ENCODE measurements at places on chromosomes 16 and 17.
A peak's percentile ranks its signal among the peaks of the same experiment; 100 is the strongest.

DNA sequence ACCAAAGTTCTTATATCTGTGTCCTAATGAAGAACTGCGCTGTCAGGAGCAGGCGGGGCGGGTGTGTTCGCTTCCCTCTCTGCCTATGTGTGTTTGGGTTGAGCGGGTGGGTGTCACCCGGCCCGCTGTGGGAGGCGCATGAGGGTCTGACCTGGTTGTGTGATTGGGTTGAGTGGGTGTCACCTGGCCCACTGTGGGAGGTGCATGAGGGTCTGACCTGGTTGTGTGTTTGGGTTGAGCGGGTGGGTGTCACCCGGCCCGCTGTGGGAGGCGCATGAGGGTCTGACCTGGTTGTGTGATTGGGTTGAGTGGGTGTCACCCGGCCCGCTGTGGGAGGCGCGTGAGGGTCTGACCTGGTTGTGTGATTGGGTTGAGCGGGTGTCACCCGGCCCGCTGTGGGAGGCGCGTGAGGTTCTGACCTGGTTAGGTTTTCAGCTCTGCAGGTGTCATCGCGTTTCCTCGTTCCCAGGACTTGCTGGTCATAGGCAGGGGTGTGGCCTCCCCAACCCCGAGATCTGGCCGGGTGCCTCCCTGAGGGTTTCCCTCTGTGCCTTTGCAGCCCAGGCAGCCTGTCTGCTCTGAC is 69.6 kb upstream of the ZNF750 start:
- H3K27me3 ChIP-seq: no peaks in the 10 kb centered on the region
- H3K4me3 ChIP-seq: no peak overlapping the region
- H3K4me1 ChIP-seq: no peaks in the 10 kb centered on the region
- no peak overlapping the region for H3K27ac ChIP-seq
- DNase-seq: no peak

- H3K36me3 ChIP-seq: no peaks in the 10 kb centered on the region
- no peaks in the 10 kb centered on the region for H3K4me1 ChIP-seq
- H3K4me3 ChIP-seq: no peak overlapping the region
- H3K27ac ChIP-seq: no peak overlapping the region
- DNase-seq: no peak
Observed at GRCh38 chr17:83195330-83196023, 116.1 kb downstream of the METRNL start.

DNA sequence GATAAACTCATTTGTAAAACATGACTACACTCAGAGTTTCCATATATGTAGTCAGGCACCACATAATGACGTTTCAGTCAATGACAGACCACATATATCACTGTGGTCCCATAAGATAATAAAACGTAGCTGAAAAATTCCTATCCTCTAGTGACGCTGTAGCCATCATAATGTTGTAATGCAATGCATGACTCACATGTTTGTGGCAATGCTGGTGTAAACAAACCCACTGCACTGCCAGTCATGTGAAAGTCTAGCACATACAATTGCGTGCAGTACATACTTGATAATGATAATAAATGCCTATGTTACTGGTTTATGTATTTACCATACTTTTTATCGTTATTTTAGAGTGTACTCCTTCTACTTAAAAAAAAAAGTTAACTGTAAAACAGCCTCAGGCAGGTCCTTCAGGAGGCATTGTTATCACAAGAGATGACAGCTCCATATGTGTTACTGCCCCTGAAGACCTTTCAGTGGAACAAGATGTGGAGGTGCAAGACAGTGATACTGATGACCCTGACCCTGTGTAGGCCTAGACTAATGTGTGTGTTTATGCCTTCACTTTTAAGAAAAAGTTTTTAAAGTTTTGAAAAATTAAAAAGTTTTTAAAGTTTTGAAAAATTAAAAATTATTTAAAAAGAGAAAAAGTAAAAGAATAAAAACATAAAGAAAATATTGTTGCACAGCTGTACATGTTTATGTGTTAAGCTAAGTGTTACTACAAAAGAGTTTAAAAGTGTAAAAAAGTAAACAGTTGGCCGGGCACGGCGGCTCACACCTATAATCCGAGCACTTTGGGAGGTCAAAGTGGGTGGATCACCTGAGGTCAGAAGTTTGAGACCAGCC is 9.0 kb downstream of the STAT5B start:
- peak; percentile 69 for DNase-seq
- peaks cover 17% of the 10 kb centered on the region for H3K4me1 ChIP-seq
- H3K4me3 ChIP-seq: no peak overlapping the region
- H3K27me3 ChIP-seq: no peaks in the 10 kb centered on the region
- H3K27ac ChIP-seq: peak overlapping the region; percentile 27

GRCh38 chr16:75340741-75341491 is 89.5 kb upstream of the BCAR1 start:
- H3K36me3 ChIP-seq: no peaks in the 10 kb centered on the region
- peaks cover 29% of the 10 kb centered on the region for H3K4me1 ChIP-seq
- no peaks in the 10 kb centered on the region for H3K27me3 ChIP-seq
- no peak overlapping the region for H3K4me3 ChIP-seq
- no peak for DNase-seq

- H3K4me3 ChIP-seq: no peak overlapping the region
- H3K4me1 ChIP-seq: peaks cover 46% of the 10 kb centered on the region
- no peaks in the 10 kb centered on the region for H3K36me3 ChIP-seq
- H3K27ac ChIP-seq: no peak overlapping the region
Observed at GRCh38 chr16:85605912-85606841, 6.9 kb upstream of the GSE1 start.

DNA sequence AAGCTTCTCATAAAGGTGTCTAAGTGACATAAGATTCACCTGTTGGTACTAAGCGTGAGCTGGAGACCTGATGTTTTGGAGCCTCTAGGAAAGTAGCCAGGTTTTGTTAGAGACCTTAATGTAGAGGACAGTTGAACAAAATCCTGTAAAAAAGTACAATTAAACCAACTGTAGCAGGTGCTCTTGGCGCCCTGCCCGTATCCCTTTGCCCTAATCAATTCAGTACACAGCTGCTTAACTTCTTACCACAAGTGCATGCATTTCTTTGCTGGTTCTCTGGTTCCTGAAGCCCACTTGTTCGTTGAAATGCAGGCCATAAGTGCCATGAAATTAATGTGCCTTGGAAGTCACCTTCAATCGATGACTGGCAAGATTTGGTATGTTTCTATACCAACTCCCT is 24.4 kb downstream of the GLP2R start:
- H3K4me1 ChIP-seq: no peaks in the 10 kb centered on the region
- DNase-seq: no peak
- no peaks in the 10 kb centered on the region for H3K36me3 ChIP-seq
- H3K27me3 ChIP-seq: no peaks in the 10 kb centered on the region

DNA sequence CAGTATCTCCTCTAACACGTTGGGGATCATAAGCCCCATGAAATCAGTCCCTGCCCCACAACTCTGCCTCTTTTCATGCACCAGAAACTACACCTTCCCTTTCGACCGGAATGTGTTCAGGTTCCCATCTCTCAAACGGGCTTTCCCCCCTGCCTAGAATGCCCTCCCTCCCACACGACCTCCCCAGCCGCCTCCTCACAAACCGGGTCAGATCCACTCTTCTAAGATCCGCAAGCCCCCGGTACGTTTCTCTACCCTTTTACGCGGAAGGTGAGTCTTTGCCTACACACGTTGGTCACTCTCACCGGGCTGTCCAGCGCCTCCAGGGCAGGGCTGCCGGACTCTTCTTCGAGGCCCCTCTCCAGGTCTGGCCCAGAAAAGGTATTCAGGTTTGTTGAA is 708 bp downstream of the DHX33 start:
- no peaks in the 10 kb centered on the region for H3K27me3 ChIP-seq
- H3K27ac ChIP-seq: peak overlapping the region; percentile 16
- H3K4me1 ChIP-seq: peaks cover 21% of the 10 kb centered on the region
- no peak for DNase-seq
- H3K36me3 ChIP-seq: no peaks in the 10 kb centered on the region
- H3K4me3 ChIP-seq: peak overlapping the region; percentile 85

GRCh38 chr17:2395258-2396181 is 5.3 kb downstream of the MNT start:
- no peak overlapping the region for H3K4me3 ChIP-seq
- H3K36me3 ChIP-seq: no peaks in the 10 kb centered on the region
- H3K27me3 ChIP-seq: no peaks in the 10 kb centered on the region
- peaks cover 71% of the 10 kb centered on the region for H3K4me1 ChIP-seq

- DNase-seq: no peak
- H3K36me3 ChIP-seq: no peaks in the 10 kb centered on the region
- H3K4me3 ChIP-seq: no peak overlapping the region
- no peaks in the 10 kb centered on the region for H3K27me3 ChIP-seq
- no peak overlapping the region for H3K27ac ChIP-seq
Observed at GRCh38 chr16:24013864-24014645, 178.3 kb downstream of the PRKCB start.

DNA sequence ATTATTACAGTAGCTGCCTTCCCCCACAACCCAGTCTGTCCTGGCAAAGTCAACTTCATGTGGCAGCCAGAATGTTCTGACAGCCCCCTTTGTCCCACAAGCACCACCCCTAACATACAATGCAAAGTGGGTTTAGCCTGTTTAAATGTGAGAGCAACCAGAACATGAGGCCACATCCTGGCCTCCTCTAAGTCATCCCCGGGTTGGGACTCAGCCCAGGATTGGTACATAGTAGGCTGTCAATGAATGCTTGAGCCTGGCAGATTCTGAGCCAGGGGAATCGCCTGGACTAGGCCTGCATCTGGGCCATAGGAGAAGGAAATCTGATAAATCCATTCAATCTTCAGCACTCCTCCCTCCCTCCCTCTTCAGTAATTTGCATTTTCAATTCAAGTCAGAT is 4.3 kb upstream of the ITGA3 start:
- no peaks in the 10 kb centered on the region for H3K36me3 ChIP-seq
- no peak overlapping the region for H3K4me3 ChIP-seq
- no peaks in the 10 kb centered on the region for H3K27me3 ChIP-seq
- peaks cover 13% of the 10 kb centered on the region for H3K4me1 ChIP-seq
- no peak for DNase-seq

DNA sequence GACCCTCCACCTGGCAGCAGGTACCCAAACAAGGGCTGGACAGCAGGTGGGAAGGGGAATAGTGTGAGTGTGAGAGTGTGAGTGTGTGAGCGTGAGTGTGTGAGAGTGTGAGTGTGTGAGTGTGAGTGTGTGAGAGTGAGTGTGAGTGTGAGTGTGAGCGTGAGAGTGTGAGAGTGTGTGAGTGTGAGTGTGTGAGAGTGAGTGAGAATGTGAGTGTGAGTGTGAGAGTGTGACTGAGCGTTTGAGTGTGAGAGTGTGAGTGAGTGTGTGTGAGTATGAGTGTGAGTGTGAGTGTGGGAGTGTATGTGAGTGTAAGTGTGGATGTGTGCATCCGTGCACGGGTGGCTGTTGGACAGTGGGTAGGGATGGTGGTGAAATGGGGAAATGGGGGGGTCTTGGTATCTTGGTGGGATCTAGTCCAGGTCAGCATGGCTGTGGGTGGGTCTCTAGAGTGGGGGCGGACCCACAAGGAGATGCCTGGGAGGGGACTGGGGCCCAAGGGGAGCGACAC is 408 bp downstream of the ADGRG1 start:
- H3K4me3 ChIP-seq: no peak overlapping the region
- H3K4me1 ChIP-seq: peaks cover 14% of the 10 kb centered on the region
- no peaks in the 10 kb centered on the region for H3K36me3 ChIP-seq
- no peaks in the 10 kb centered on the region for H3K27me3 ChIP-seq
- DNase-seq: no peak
- peak overlapping the region; percentile 72 for H3K27ac ChIP-seq

DNA sequence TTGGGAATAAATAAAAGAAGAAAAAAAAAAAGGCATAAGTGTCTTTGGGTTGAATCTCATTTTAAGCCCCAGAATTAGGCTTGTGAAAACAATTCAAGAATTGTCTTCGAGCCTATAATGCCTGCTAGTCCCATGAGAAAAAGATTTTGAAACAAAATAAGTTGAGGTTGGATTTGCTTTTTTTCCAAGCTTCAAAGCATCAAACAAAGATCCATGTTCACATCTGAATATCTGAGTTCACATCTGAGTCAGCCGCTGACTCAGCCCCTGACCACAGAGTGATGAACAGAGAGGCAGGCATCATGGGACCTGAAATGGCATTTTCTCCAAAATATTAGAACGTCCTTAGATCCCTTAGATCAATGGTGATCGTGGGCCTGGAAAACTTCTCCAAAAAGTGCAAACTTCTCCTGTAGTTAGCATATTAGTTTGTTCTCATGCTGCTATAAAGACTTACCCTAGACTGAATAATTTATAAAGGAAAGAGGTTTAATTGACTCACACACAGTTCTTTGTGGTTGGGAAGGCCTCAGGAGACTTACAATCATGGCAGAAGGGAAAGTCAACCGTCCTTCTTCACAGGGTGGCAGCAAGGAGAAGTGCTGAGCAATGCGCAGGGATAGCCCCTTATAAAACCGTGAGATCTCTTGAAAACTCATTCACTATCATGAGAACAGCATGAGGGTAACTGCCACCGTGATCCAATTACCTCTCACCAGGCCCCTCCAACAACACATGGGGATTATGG is 294.6 kb upstream of the HSBP1 start:
- H3K27me3 ChIP-seq: no peaks in the 10 kb centered on the region
- H3K4me1 ChIP-seq: no peaks in the 10 kb centered on the region
- H3K27ac ChIP-seq: no peak overlapping the region
- no peak for DNase-seq
- no peaks in the 10 kb centered on the region for H3K36me3 ChIP-seq
- no peak overlapping the region for H3K4me3 ChIP-seq

DNA sequence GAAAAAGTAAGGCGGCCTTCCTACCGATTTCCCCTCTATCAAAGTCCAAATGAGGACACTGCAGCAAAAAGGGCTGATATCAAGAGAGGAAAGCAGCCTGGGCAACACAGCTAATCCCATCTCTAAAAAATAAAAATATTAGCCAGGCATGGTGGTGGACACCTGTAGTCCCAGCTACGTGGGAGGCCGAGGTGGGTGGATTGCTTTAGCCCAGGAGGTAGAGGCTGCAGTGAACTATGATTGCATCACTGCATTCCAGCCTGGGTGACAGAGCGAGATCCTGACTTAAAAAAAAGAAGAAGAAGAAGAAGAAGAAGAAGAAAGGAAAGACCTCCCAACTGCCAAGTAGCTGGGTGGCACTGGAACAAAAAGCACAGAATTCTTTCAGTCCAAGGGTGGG is 14.4 kb downstream of the CACNB1 start:
- H3K27ac ChIP-seq: no peak overlapping the region
- no peak for DNase-seq
- no peaks in the 10 kb centered on the region for H3K27me3 ChIP-seq
- no peaks in the 10 kb centered on the region for H3K4me1 ChIP-seq

GRCh38 chr17:691423-691822 is 23.2 kb downstream of the VPS53 start:
- no peaks in the 10 kb centered on the region for H3K27me3 ChIP-seq
- no peak overlapping the region for H3K4me3 ChIP-seq
- H3K27ac ChIP-seq: no peak overlapping the region
- no peak for DNase-seq
- H3K36me3 ChIP-seq: no peaks in the 10 kb centered on the region
- H3K4me1 ChIP-seq: peaks cover 12% of the 10 kb centered on the region
